Activated naive CD8-positive, alpha-beta T cell treated with anti-CD3 and anti-CD28 coated beads, Interleukin-2, amount 10 ng/mL, durations not matched to agents 7 days and 5 days (primary cell): ENCODE measurements at places on chromosomes 1 and 21.

GRCh38 chr21:22421416-22422180, 1423.4 kb downstream of the NCAM2 start:
- no peak for DNase-seq

- no peak for DNase-seq
Observed at GRCh38 chr1:187326557-187326956, 497.8 kb downstream of the PLA2G4A start.

DNA sequence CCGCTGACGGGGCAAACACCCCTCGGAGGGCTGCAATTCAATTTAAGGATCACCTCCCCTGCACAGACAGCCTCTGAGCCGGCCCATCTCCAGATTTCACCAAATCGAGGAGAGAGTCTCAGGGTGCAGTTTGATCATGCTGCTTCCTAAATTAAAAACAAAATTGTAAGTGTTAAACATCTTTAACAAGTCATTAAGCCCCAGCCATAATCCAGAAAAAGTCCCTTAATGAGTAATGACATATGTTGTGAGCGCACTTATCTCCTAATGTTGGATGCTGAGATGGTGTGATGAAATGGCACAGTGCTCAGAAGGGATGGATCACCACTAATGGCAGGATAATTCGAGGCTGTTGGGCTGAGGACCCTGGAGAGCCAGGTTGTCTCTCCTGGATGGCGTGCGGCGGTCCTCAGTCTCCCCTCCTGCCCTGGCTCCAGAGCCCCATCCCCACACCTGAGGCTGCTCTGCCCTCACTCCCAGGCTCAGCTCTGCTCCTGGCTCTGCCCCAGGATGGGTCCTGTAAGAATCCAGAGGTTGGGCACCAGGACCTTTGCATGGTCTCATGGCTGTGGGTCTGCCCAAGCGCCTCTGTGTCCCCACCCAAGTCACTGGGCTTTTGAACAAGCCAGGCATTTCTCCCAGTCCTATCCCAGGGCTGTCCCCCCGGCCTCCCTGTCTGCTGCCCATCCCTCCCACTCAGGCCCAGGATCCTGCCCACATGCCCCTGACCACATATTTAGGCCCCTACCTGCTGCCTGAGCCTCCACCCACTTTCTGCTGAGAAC, 224.4 kb upstream of the POU3F1 start:
- DNase-seq: no peak

- DNase-seq: no peak
Observed at GRCh38 chr1:216804111-216804510, 80.9 kb upstream of the ESRRG start.

GRCh38 chr1:198837278-198838021, 198.6 kb downstream of the PTPRC start:
- no peak for DNase-seq

DNA sequence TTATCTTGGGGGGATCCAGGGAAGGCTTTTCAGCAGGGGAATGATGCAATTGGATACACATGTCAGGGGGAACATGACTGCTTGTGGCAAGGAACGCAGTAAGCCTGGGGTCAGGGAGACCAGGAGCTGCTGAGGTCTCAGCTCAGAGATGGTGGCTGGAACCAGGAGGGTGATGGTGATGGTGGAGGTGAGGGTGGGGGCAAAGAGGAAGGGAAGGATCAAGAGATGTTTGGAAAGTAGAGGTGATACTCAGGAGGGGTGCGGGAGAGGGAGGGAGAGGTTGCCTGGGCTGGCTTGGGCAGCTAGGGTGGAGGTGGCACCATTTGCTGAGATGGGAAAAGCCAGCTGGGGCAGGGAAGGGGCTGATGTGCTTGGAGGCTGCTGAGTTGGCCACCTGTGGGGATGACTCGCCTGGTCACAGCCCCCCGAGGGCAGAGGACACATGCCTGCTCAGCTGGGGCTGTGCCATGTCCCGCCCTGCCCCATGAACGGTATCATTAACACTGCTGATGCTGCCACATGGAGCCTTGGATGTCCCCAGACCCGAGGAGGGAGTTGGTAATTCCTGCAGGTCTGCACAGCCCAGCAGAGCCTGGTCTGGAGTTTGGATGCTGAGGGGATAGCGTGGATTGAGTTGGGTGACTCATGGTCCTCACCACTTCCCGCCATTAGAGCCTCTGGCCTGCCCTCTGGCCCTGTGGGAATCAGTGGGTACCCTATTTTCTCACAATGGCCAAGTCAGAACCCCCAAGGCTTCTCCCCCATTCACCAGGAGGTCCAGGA, 6.3 kb upstream of the PADI1 start:
- peak; percentile 26 for DNase-seq

- DNase-seq: no peak
Observed at GRCh38 chr1:46369542-46370213, 24.4 kb upstream of the FAAH start.

DNA sequence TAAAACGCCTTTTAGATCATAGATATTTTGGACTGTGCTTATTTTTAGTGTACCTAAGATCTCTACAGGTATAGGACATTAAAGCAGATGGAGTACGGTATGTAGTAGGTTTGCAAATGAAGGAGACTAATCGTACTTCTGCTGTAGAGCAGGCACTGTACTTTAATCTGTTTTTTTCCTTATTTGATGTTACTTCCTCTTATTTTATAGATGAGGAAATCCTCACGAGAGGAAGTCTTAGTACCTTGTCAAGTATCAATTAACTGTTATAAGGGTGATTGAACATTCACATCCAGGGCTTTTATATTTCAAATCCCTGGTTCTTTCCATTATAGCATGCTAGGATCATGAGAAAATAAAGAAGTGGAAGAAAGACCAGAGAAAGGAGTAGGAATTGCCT, 41.1 kb downstream of the CACHD1 start:
- no peak for DNase-seq

DNA sequence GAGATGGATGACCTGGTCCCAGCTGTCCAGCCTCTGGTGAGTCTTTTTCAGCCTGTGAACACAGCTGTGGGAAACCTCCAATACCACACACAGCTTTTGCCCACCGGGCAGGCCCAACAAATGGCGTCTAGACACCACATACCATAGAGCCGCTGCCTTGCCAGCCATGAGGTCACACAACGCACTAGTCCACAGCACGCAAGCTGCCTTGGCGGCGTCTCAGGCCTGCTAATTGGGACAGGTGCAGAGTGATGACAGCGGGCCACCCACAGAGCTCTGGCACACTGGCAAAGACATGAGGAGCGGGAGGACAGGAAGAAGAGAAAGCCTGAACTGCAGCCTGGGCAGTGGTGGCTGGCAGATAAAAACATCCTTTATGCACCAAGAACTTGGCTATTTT, 125.5 kb downstream of the ADAMTS1 start:
- DNase-seq: no peak

- no peak for DNase-seq
Observed at GRCh38 chr1:62213075-62213914, 18.6 kb downstream of the L1TD1 start.

DNA sequence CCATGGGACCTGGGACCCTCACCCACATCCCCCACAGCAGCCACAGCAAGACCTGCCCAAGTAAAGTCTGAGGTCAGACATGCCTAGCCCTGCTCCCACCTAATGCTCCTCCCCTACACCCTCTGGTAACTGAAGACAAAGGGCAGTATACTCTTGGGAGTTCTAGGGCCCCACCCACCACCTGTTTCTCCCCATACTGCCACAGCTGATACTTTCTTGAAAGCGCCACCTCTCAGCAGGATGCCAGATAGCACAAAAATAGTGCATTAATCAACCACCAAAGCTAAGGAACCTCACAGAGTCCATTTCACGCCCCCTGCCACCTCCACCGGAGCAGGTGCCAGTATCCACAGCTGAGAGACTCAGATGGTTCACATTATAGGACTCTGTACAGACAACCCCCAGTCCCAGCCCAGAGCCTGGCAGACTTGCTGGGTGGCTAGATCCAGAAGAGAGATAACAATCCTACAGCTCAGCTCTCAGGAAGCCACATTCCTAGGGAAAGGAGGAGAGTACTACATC, 238.1 kb downstream of the LRRC40 start:
- no peak for DNase-seq

GRCh38 chr1:54024358-54024757, 6.4 kb upstream of the LDLRAD1 start:
- no peak for DNase-seq

- DNase-seq: no peak
Observed at GRCh38 chr1:178870944-178871343, at the start of gene ANGPTL1. TSS of gene ANGPTL1 (minus strand) at chr1:178871077. CDS start at chr1:178865776, 5,301 bp downstream.

DNA sequence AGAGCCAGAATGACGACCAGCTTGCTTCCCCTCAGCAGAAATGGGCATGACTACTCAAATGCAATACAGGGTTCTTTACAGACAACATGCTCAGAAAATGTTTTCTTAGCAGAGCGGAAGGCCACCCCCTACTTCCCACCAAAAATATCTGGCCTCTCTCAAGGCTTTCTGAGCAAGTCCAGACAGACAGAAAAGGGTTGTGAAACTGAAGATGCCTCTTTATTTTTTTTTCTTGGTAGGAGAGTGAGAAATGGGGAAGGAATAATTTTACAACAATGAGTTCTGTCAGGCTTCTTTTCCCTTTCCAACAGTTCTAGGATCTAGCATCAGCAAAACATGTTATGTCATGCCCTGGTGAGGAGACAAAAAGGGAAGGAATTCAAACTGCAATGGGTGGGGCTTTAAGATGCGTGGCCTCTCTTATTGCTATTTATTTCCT, 172.0 kb upstream of the CAMK1G start:
- no peak for DNase-seq

DNA sequence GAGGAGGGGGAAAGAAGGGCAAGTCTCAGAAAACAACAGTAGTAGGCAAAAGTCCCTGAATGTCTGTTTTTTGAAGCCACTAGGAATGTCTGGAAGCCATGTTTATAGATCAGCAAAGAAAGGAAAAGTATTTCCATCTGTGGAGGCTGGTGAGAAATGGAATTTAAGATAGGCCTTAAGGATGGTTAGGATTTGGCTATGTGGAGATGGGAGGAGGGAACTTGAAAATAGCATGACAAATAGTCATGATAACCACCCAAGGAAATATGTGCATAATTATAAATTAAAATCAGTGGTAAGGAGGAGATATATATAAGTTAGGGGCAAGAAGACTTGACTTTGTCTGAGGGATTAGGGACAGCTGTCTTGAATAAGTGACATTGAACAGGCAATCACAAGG, 33.8 kb upstream of the FGGY start:
- no peak for DNase-seq

DNA sequence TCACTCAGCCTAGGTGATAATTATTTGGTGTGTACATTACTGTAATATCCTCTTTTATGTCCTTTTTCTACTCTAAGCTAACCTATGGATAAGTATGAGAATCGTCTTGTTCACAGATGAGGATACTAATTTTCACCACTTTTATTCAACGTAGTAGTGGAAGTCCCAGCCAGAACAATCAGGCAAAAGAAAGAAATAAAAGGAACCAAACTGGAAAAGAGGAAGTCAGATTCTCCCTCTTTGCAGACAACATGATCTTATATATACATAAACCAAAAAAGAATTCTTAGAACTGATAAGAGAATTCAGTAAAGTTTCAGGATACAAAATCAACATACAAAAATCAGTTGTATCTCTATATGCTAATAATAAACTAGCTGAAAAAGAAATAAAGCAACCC, 12.6 kb upstream of the RGL1 start:
- DNase-seq: no peak

GRCh38 chr21:36200081-36200561, 43.5 kb downstream of the DOP1B start:
- no peak for DNase-seq

- DNase-seq: peak; percentile 49
Observed at GRCh38 chr1:172449585-172450523, 6.0 kb upstream of the PIGC start.

DNA sequence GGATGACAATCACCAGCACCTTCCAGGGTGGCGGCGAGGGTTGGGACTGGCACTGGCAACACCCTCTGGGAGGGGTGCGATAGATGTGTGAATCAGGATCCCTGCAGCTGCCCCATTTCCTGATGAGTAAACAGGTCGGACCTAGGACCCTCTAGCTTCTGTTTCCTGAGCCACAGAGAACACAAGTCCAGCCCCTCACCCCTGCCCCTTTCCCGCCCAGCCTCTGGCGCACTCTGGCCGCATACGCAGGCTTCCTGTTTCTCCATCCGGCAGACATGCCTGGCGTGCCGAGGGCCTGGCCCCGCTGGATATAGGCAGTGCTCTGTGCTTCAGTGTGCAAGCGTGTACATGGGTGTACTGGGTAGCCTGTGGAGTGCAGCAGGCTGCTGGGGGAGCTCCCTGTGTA, 4.6 kb downstream of the PEAR1 start:
- no peak for DNase-seq

DNA sequence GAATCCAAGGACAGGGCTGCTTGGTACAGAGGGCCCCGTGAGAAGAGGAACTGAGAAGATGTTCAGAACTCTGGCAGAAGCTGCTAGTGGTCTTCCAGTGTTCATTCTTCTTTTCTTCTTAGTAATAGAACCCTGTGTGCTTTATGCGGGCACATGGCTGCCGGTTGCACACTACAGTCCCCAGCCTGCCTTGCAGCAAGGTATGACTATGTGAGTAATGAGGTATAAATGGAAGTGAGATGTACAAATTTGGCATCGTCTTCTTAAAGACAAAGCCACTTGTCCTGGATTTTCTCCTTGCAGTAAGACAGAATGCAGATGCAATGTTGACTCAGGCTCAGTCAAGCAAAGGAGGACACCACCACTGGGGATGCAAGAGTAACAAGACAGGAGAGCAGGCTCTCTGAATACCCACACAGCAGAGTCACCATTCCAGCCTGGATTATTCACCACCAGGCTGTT, 15.0 kb upstream of the ATP1B1 start:
- DNase-seq: no peak

GRCh38 chr21:46008893-46009621, 27.5 kb downstream of the COL6A1 start:
- DNase-seq: no peak

DNA sequence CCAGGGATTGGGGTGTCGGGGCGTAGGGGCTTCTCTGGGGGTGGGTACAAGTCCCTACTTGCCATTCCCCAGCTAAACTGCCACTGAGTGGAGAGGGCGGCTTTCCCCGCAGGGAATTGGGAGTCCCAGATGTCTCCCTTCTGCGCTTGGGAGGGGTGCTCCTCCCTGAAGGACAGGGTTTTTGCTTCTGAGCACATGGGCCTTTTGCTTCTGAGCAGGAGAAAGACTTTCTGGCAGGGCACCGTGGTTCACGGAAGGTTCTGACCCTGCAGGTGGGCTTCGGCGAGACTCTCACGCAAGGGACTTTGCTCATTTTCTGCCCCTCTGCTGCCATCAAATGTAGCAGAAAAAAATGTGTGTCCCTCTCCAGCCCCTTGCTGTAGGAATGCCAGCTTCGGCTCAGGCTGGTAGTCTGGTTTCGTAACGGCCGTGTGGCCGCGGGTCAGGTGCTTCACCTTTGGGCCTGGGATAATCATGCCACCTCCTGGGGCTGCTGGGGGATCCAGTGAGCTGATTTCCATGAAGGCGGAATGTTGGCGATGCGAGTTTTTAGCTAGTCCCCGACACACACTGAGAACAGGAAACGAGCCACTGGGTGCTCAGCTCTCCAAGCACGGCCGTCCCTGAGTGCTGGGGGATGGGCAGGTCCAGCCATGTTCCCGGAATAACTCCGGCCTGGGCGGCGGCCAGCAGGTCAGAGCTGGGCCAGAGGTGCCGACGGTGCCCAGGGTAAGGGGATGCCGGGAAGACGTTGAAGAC, 364.0 kb downstream of the CAMTA1 start:
- no peak for DNase-seq

GRCh38 chr1:77271852-77272580, 9.8 kb upstream of the AK5 start:
- no peak for DNase-seq

GRCh38 chr1:155084722-155085503, 6.3 kb downstream of the EFNA3 start:
- DNase-seq: peak; percentile 97
